ENCODE measurements at places on chromosomes 11 and 22. TPM values are rescaled to one million over a fixed set of nuclear protein-coding genes. Genes with fewer than 3 reads are reported as not detected.

Gene ZNHIT2
- 11.4 TPM for total RNA-seq

Gene LAYN
- total RNA-seq, result 9.2 TPM

Gene TEAD1
- total RNA-seq, result 91.8 TPM

Gene FOSL1
- total RNA-seq, result 2.1 TPM

Gene WNT11
- 18.2 TPM for total RNA-seq

DNA sequence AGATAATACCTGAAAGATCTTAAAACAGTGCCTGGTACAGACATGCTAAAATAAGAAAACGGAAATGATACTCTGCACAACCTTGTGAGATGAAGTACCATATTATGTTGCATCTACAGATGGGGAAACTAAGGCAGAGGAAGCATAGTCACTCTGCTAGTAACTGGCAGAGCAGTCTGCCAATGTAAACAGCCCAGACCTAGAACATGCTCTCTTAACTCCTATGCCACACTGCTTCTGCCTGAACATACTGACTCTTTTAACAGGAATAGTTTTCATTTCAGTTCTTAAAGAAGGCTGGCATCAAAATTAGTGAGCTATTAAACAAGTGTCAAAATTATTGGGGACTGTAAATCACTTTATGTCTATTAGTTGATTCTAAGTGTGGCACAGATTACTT lies 99.9 kb downstream of the CD44 start:
- no peak overlapping the region for H3K4me3 ChIP-seq
- no peak overlapping the region for H3K27ac ChIP-seq
- DNase-seq, result no peak
- H3K36me3 ChIP-seq, result no peaks in the 10 kb centered on the region
- H3K4me1 ChIP-seq, result peaks cover 14% of the 10 kb centered on the region

DNA sequence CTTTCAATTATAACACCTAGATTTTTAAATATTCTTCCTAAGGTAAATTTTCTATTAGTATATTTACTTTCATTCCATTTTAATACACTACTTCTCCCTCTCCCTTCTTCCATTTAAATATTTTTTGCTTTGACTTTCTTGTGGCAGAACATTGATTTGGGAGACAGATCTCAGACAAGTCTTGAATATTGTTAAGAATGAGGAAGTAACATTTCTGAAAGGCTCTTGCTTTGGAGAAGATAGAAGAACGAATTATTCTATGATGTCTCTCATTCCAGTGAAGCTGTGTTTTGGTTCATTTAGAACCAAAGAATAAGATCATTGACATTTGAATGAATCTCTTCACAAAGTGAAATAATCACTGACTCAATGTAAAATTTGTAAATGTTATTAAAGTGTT lies 2.4 kb downstream of the IPO7 start:
- peaks cover 18% of the 10 kb centered on the region for H3K36me3 ChIP-seq
- no peaks in the 10 kb centered on the region for H3K27me3 ChIP-seq
- peak overlapping the region; percentile 95 for H3K4me3 ChIP-seq
- H3K4me1 ChIP-seq, result peaks cover 16% of the 10 kb centered on the region

GRCh38 chr11:2902784-2903671 lies 17.5 kb upstream of the CDKN1C start:
- H3K36me3 ChIP-seq, result peaks cover 4% of the 10 kb centered on the region
- H3K4me1 ChIP-seq, result peaks cover 14% of the 10 kb centered on the region
- DNase-seq, result no peak
- peaks cover 3% of the 10 kb centered on the region for H3K27me3 ChIP-seq

DNA sequence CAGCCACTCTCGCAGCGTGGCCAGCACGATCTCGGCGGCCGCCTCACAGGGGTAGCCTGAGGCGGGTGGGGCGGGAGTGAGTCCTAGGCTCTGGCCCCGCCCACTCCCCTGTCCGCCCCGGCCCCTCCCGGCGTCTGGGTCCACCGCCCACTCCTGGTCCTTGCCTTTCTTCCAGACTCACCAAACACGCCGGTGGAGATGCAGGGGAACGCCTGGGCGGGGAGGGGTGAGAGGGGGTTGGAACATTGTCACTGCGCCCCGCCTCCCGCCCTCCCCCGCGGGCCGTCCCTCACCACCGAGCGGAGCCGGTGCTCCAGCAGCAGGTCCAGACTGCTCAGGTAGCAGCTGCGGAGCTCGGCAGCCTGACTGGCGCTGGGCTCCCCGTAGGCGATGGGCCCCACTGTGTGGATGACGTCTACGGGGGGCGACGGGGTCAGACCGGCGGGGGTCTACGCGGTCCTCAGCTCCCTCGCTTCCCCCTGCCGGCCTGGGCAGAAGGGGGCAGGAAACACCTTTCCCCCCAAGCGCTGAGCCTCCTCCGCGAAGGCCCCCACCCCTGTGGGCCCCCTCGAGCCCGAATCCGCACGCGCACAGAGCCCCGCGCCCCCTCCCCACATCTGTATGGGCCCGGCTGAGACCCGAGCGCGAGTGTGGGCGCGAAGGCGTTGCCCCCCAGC lies 13.2 kb downstream of the OTUB1 start:
- peaks cover 3% of the 10 kb centered on the region for H3K36me3 ChIP-seq
- no peak overlapping the region for H3K4me3 ChIP-seq
- DNase-seq, result peak; percentile 89
- peaks cover 13% of the 10 kb centered on the region for H3K4me1 ChIP-seq
- H3K27ac ChIP-seq, result no peak overlapping the region

DNA sequence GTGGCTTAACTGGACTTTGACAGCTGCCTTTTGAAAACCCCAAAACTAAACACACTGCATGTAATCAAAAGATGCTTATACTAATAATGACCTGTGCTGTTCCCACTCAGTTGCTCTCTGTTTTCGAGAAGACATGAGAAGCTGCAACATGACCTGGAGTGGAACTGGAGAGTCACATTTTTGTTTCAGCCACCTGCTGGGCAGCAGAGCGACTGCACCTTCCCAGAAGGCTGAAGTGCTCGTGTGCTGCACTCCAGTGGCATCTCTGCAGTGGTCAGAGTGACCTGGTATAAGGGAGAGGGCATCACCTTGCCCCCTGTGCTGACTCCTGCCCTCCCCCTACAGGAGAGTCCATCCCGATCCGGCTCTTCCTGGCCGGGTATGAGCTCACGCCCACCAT lies 8.6 kb downstream of the THYN1 start:
- H3K27ac ChIP-seq, result no peak overlapping the region
- no peak overlapping the region for H3K4me3 ChIP-seq
- H3K4me1 ChIP-seq, result no peaks in the 10 kb centered on the region
- DNase-seq, result no peak
- H3K36me3 ChIP-seq, result peaks cover 18% of the 10 kb centered on the region

GRCh38 chr11:1260023-1260501 lies 37.2 kb downstream of the MUC5B start:
- no peak for DNase-seq
- H3K4me1 ChIP-seq, result peaks cover 10% of the 10 kb centered on the region
- H3K4me3 ChIP-seq, result no peak overlapping the region
- H3K36me3 ChIP-seq, result peaks cover 4% of the 10 kb centered on the region

GRCh38 chr11:2554338-2555207 lies 109.8 kb downstream of the KCNQ1 start:
- no peak for DNase-seq
- H3K27me3 ChIP-seq, result peaks cover 17% of the 10 kb centered on the region
- peak overlapping the region; percentile 32 for H3K27ac ChIP-seq

Data from type B pancreatic cell (in vitro differentiated cells).